ENCODE measurements at places on chromosomes 1 and 21.

- no peak for DNase-seq
These were observed 118.8 kb upstream of the PBX1 start for GRCh38 chr1:164440232-164440631.

DNA sequence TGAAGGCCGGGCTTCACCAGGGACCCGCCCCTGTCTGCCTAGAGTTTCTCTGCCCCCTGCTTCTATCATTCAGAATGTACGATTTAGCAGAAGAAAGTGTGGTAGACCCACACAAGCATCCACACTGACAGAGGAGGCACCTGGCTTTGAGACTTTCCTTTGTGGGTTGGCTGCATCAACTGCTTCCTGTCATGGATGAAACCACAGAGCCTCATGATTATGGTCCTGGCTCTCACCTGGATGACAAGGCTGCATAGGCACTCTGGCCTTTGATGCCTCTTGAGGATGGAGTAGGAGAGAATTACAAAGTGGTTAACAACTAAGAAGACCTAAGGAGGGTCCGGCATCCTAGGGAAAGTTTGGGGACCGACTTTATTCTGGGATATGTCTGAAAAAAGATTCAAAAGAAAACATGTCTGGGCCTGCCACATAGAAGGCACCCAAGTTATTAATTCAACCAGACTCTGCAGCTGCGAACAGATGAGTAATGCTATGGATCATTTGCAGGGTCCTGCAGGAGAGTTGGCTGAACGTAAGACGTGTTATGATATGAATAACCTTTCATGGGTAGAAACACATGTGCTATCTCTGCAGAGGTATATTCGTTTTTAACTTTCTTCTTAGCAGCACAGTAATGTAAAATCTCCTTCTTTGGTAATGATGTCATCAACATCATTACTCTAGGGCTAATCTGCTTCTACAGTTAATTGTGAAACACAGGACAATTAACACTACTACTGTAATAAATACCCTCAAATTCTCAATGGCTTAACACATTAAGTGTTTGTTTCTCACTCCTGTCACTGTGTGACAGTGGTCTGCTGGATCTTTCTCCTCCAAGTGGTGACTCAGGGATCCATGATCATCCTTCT lies 136.2 kb downstream of the SLC35F3 start:
- DNase-seq: no peak

- DNase-seq: no peak
These were observed 8.5 kb upstream of the ARHGAP29 start for GRCh38 chr1:94245747-94246438.

GRCh38 chr1:90561911-90562310 lies 155.2 kb downstream of the BARHL2 start:
- DNase-seq: no peak

DNA sequence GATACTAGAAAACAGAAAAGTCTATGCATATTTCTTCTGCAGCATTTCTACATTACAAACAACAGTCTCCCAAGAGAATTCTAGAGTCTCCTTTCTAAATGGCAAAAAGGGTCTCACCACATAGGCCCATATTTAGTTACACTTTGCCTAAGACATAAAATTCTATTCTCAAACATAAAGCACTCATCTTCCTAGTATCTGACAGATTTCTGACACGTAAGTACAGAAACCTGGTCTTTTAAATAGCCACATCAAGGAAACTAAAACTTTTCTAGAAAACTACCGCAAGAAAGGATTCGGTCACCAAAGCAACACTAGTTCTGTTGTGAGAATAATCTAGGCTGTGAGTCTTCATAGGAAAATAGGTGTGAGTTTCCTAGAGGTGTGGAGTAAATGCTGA lies 33.6 kb upstream of the CTSK start:
- no peak for DNase-seq

GRCh38 chr1:193234530-193234929 lies 48.1 kb upstream of the B3GALT2 start:
- DNase-seq: no peak

GRCh38 chr21:15676935-15677334 lies 52.8 kb upstream of the USP25 start:
- DNase-seq: no peak

GRCh38 chr1:5296557-5297179 lies 642.3 kb downstream of the AJAP1 start:
- DNase-seq: no peak

DNA sequence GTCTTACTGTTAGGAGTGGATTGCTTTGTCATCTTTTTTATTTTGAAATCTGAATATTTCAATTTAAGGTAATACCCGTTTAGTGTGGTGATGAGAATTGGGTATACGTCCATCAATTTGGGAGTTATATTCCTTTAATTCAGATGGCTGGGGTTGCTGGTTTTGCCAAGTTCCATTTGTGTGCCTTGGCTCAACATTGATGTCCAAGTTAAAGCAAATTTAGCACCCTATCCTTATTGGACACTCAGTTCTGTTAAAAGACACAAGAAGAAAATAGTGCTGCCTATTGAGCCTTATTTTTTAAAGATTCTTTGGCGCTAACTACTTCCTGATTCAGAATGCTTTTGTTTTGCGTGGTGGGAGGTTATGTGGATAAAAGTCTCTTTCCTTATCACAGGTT lies 40.6 kb downstream of the CAMTA1 start:
- no peak for DNase-seq

DNA sequence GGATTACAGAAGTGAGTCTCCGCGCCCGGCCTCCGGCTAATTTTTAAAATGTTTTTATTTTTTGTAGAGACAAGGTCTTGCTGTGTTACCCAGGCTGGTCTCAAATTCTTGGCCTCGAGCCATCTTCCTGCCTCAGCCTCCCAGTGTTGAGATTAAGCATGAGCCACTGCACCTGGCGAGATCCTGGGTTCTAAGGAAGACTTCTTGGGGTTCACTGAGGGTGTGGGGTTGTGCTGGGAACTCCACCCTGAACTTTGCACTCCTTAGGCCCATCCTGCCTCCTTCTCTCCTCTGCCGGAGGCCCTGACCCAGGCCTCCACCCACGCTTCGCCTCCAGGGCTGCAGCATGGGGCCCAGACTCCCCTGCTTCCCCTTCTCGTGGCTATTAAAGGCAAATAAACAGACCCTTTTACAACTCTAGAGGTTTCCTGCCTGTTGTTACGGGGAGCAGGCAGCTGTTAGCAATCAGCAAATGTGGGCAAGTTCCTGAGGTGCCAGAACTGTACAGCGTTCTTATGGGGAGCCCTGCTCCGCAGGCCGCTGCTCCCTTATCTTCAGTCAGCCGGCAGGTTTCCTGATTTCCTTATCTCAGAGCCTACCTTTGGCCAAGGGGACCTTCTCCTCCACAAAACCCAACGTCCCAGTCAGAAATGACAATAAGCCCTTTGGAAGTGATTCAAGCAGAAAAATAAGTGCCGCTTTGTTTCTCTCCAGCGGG lies 41.0 kb upstream of the LIN9 start:
- DNase-seq: no peak

DNA sequence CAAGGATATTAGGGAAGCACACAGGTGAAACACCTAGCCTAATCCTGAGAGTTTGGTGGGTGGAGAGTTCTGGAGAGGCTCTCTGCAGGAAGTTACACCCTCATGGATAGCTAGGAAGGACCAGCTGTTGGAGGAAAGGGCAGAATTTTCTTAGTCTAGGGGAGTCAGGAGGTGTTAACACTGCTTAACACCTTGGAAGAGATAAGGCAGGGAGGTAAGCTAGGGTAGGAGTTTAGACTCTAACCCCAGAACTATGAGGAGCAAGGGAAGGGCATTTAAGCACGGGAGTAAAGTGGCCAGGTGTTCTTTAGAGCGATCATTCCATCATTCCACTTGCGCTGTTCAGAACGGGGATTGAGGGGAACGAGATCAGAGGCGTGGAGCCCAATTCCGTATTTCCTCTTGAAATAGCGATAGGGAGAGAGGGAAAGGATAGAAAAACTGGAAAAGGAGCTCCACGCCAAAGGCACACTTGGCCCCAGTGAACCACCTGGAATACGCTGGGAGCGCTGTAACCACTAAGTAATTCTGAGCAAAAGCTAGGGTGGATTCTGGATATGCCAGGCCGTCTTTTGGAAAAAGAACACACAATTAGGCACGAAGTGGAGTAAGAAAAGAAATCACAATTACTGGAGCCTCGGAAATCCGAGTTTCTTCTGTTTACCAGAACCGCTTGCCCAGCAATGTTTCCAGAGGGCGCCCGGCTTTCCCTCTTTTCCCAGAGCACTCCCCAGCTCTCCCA lies 1.5 kb upstream of the GPR137B start:
- DNase-seq: no peak

GRCh38 chr1:63748641-63749040 lies 25.2 kb upstream of the ROR1 start:
- no peak for DNase-seq

- DNase-seq: peak; percentile 59
These were observed 30.6 kb downstream of the CDK18 start for GRCh38 chr1:205535096-205535495.

GRCh38 chr1:30966690-30967369 lies 58.3 kb upstream of the SDC3 start:
- DNase-seq: no peak

DNA sequence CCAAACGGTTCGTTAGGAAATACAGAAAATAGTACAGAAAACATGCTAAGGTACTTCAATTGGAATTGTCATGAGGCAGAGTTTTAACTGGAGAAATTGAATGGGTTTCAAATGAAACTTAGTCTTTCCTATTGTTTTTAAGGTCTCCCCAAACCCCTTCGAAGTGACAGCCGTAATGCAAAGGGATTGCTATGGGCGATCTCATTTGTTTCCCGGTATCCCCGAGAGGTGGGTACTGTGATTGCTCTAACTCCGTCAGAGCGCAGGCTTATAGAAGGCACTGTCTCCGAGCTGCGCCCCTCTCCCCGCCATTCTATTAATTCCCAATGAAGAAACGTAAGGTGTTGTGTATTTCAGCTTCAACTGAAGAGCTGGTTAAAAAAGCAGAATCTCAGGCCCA lies 22.0 kb upstream of the RNF187 start:
- DNase-seq: no peak

GRCh38 chr1:25862785-25863485 lies 3.7 kb upstream of the AUNIP start:
- DNase-seq: no peak

DNA sequence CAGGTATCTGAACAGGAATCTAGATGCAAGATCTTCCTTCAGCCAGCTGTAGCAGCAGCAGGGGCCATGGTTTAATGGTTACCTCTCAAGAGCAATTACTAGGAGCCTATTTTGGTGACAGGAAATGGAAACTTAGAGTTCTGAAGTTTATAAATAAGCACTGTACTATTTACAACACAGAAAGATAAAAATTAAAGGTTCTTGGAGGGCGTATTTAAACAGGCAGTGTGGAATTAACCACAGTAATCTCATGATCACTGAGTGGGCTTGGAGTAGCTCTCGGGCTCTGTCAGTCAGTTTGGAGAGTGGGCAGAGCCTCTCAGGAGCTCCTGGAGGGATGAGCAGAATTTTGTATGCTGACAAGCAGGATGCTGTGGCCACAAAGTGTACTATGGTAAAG lies 10.2 kb upstream of the FCRL5 start:
- no peak for DNase-seq

GRCh38 chr1:200296091-200296661 lies 113.7 kb downstream of the ZNF281 start:
- DNase-seq: no peak
